Hippocampal formation (tissue), 2 donors: ENCODE measurements at places on chromosomes 16 and 17.

- peak; percentile 64 for DNase-seq
Measured at GRCh38 chr17:20116683-20117309, 107.6 kb downstream of the SPECC1 start.

DNA sequence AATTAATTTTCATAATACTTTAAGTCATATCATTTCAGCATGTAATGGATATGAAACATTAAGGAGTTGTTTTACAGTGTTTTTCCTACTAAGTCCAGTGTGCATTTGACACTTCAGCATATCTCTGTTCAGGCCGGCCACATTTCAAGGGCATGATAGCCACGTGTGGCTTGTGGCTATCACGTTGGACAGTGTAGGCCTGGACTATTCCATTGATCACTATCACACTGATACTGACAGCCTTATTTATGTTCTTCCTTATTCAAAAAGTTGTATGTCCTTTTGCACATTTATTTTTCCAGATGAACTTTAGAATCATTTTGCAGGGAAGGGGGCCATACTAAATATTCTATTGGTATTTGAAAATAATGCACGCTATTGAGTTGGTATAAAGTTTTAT is 39.0 kb downstream of the AKAP1 start:
- DNase-seq = no peak

- no peak for DNase-seq
Measured at GRCh38 chr17:1110862-1111598, 68.8 kb downstream of the ABR start.

GRCh38 chr17:14125518-14126137 is 56.3 kb downstream of the COX10 start:
- no peak for DNase-seq

DNA sequence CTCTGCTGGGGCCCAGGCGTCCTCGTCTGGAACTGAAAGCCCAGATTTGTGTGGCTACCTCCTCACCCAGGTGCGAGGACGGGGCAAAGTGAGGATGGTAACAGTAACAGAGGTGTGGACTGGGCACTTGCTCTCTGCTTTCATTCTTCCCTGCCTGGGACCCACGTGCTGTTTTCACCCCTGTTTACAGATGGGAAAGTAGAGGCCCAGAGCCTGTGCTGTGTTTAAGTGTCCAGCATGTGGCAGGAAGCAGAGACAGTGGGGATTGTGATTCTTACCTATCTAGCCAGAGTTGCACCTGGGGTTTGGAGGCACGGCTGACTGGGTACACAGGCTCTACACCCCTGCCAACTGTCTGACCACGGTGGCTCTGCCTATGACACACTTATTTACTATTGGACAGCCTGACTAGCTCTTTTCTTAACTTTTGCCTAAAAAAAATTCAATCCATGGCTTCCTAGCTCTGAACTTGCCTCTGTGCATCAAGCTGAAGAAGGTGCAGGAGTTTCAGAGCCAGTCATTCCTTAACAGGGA is 155.4 kb downstream of the CLEC16A start:
- DNase-seq = no peak
